Naive B cell (primary cell): ENCODE measurements at places on chromosomes 6 and 20. TPM values are rescaled to one million over a fixed set of nuclear protein-coding genes. Genes with fewer than 3 reads are reported as not detected.

- no peak overlapping the region for H3K27ac ChIP-seq
- no peak for DNase-seq
- no peaks in the 10 kb centered on the region for H3K36me3 ChIP-seq
- no peak overlapping the region for H3K4me3 ChIP-seq
Measured at GRCh38 chr20:20102716-20103258, 50.5 kb downstream of the CFAP61 start.

- H3K4me3 ChIP-seq: no peak overlapping the region
- no peak for DNase-seq
- no peak overlapping the region for H3K27ac ChIP-seq
- peaks cover 20% of the 10 kb centered on the region for H3K4me1 ChIP-seq
- no peaks in the 10 kb centered on the region for H3K27me3 ChIP-seq
Measured at GRCh38 chr6:31479151-31479932, 18.6 kb upstream of the MICB start.

Gene AVP
- polyA plus RNA-seq: not detected

DNA sequence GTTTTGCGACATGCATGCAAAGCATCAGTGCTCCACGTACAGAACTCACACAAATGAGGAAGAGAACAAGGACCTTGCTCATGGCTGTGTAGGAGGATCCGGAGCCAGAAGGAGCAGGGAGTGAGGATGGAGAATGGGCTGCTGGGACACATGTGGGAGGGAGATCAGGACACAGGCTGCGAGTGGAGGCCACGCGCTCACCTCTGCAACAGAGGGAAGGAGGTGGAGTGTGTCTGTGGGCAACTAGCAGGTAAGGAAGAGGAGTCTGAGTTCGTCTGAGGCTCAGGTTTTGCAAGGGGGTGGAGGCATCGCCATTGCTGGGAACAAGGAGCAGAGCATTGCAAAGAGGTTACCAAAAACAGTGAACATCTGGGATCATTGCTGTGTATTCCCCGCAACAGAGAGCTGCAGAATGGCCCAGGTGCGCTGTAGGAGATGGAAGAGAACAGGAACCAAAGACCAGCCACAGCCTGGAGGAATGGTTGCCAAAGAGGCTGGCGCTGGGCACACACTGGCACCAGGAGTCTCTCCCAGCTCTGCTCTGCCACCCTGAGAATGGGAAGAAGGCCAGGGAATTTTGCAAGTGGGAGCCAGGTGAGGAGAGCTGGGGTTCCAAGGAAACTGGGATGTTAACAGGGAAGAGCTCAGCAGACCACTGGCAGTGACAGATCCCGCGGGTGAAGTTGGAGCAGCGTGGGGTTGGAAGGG is 90.0 kb upstream of the RPS6KA2 start:
- H3K4me3 ChIP-seq: no peak overlapping the region
- H3K27ac ChIP-seq: no peak overlapping the region
- DNase-seq: no peak
- peaks cover 9% of the 10 kb centered on the region for H3K27me3 ChIP-seq
- peaks cover 9% of the 10 kb centered on the region for H3K36me3 ChIP-seq

- no peak overlapping the region for H3K4me3 ChIP-seq
- H3K36me3 ChIP-seq: peaks cover 5% of the 10 kb centered on the region
- H3K27me3 ChIP-seq: peaks cover 8% of the 10 kb centered on the region
- H3K27ac ChIP-seq: peak overlapping the region; percentile 78
- no peak for DNase-seq
- no peaks in the 10 kb centered on the region for H3K4me1 ChIP-seq
Measured at GRCh38 chr6:5899216-5900045, 107.3 kb downstream of the NRN1 start.

Gene MAD2L1BP
- polyA plus RNA-seq: 31.4 TPM

DNA sequence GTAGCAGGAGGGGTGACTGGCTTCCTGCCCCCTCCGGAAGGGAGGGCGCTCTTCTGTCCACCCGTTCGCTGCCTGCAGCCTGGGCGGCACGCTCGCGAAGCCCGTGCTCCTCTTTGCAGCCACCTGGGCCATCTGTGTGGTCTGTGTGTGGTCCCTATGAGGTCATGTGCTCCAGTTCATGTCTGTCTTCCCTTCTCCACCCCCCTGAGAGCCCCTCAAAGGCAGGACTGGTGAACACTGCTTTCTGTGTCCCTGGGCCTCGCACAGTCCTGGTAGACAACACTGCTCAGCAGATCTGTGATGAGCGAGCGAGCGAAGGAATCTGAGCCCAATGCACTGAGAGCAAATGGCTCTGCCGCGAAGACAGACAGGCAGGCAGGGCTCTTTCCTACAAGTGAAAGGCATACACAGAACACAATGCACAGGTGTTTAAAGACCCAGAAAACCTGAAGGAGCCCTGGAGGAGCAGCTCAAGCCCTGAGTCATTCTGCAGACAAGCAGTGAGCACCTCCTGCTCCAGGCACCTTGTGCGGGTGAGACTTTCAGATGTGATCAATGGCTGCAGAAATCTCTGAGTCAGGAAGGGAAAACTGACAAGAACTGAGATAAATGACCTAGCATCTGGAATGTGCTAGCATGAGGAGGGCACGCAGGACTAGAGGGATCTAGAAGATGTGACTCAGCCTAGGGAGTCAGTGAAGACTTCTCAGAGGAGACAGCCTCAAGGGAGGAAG is 27.1 kb downstream of the PPP1R3G start:
- no peak overlapping the region for H3K27ac ChIP-seq
- H3K4me3 ChIP-seq: no peak overlapping the region
- DNase-seq: no peak
- H3K27me3 ChIP-seq: no peaks in the 10 kb centered on the region
- peaks cover 3% of the 10 kb centered on the region for H3K4me1 ChIP-seq
- H3K36me3 ChIP-seq: peaks cover 11% of the 10 kb centered on the region

DNA sequence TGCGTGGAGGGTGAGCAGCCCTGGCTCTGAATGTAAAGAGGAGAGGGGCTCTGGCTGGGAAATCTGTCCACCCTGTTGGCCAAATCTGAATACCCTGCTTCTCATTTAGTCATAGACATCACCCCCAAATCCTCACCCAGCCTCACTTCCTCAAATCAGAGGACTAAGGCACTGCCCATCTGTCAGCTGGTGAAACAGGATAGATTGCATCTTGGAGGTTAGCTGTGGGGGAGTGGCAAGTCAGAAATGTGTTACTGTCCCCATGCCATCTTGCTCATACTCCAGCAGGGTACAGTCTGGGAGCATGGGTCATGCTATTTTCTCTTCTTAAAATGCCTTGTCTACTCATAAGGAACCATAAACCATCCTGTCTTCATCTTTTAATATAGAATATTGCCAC is 9.5 kb upstream of the DTNBP1 start:
- H3K4me3 ChIP-seq: no peak overlapping the region
- no peaks in the 10 kb centered on the region for H3K4me1 ChIP-seq
- DNase-seq: no peak
- H3K27ac ChIP-seq: no peak overlapping the region

- H3K27me3 ChIP-seq: no peaks in the 10 kb centered on the region
- peaks cover under 1% of the 10 kb centered on the region for H3K36me3 ChIP-seq
- DNase-seq: no peak
Measured at GRCh38 chr6:151060096-151060765, 179.5 kb upstream of the AKAP12 start.

- peak overlapping the region; percentile 92 for H3K4me3 ChIP-seq
- H3K27me3 ChIP-seq: no peaks in the 10 kb centered on the region
- peak; percentile 57 for DNase-seq
- H3K4me1 ChIP-seq: peaks cover 30% of the 10 kb centered on the region
- peak overlapping the region; percentile 7 for H3K27ac ChIP-seq
Measured at GRCh38 chr20:45406260-45407066, 1.6 kb upstream of the DBNDD2 start.

Gene ERGIC3
- polyA plus RNA-seq: 116 TPM

Gene ARFGEF3
- not detected for polyA plus RNA-seq

Gene DYNLT2
- 0.98 TPM for polyA plus RNA-seq

Gene HS3ST5
- polyA plus RNA-seq: not detected

- no peaks in the 10 kb centered on the region for H3K27me3 ChIP-seq
- no peak for DNase-seq
- H3K4me3 ChIP-seq: no peak overlapping the region
- no peaks in the 10 kb centered on the region for H3K4me1 ChIP-seq
- no peak overlapping the region for H3K27ac ChIP-seq
- H3K36me3 ChIP-seq: no peaks in the 10 kb centered on the region
Measured at GRCh38 chr6:165183496-165184140, 125.8 kb downstream of the C6orf118 start.

GRCh38 chr20:8366303-8366923 is 234.3 kb downstream of the PLCB1 start:
- H3K36me3 ChIP-seq: no peaks in the 10 kb centered on the region
- H3K27me3 ChIP-seq: peaks cover 9% of the 10 kb centered on the region
- no peak overlapping the region for H3K4me3 ChIP-seq
- H3K4me1 ChIP-seq: no peaks in the 10 kb centered on the region

DNA sequence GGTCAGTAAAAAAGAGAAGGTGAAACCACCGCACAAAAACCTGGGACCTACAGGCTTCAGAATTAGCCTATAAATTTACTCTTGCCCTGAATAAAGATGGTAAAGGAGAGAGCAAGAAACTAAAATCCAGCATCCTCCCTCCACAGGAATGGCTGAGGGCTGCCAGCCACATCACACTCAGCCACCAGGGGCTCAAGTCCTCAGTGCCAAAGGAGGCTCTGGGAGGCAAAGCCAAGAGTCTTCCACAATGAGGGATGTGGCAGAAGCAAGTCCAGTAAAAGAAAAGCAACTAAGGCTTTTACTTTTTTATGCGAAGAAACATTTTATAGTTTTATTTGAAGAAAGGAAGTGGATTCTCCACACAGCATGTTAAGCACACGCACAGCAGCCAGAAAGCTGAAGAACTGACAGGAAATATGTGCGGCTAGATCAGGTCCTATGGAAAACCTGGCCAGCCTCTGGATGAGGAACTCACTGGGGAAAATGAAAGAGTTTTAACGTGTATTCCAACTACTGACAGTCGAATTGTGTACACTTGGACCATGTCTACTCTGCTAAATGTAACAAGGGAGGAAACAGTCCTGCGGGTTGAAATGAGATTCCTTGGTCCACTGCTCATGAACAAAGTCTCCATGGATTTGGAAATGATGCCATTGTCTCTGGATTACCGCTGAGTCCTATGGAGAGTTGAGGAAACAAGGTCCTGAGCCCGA is 219.4 kb upstream of the SSTR4 start:
- H3K36me3 ChIP-seq: no peaks in the 10 kb centered on the region
- no peak overlapping the region for H3K4me3 ChIP-seq
- no peaks in the 10 kb centered on the region for H3K27me3 ChIP-seq
- no peak for DNase-seq
- no peaks in the 10 kb centered on the region for H3K4me1 ChIP-seq

Gene BPIFB4
- polyA plus RNA-seq: not detected

DNA sequence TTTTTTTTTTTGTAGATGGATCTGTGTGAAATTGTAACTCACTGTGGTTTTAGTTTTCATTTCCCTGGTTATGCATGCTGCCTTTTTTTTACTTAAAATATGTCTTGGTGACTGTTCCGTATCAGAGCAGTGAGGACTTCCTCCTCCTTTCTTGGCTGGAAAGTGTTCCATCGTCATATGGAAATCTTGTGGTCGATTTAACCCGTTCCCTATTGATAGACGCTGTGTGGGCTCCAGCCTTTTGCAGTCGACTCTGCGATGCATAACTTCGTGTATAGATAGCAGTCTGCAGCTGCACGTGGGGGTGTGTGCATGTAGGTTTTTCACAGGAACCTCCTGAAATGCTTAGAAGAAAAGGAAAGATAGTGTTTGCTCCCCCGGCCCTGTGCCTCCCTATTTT is 28.1 kb upstream of the PNPLA1 start:
- peak overlapping the region; percentile 25 for H3K4me3 ChIP-seq
- H3K27me3 ChIP-seq: no peaks in the 10 kb centered on the region
- peak overlapping the region; percentile 86 for H3K27ac ChIP-seq
- DNase-seq: peak; percentile 44

DNA sequence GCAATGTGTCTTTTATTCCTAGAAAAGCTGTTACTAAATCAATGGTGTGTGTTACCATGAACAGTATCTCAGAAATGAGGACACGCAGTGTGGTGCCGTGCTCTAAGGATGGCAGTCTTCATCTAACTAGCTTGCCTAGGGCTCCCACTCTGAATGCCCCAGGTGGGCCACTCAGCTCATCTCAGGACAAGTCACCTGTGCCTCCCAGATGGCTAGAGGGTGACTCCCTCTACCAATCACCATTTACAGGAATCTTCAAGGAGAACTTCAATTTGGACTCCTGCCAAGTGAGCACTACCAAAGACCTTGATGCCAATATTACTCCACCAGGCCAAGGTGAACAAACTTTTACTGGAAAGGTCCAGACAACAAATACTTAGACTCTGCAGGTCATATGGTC is 202.8 kb upstream of the FOXQ1 start:
- peaks cover 12% of the 10 kb centered on the region for H3K36me3 ChIP-seq
- H3K4me3 ChIP-seq: no peak overlapping the region
- peaks cover 30% of the 10 kb centered on the region for H3K27me3 ChIP-seq
- no peak for DNase-seq

GRCh38 chr6:27687154-27688013 is 214.5 kb upstream of the ZNF184 start:
- H3K4me3 ChIP-seq: peak overlapping the region; percentile 92
- peak; percentile 63 for DNase-seq
- H3K27ac ChIP-seq: peak overlapping the region; percentile 92
- peaks cover under 1% of the 10 kb centered on the region for H3K27me3 ChIP-seq

DNA sequence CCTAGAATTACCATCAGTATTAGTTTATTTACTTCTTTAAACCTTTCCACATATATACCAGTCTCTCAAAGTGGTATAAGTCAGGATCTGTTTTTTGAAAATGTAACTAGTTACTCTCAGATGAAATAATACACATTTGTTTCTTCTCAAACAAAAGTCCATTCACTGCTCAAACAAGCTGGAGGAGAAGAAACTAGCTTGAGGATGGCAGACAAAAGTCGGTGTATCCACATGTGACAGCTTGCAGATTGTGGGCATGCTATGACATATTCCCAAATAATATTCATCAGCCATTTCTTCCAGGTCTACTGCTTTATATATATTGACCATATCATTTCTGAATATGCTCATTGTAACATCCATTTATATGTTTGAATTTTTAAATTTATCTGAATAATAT is 197.4 kb upstream of the KCNQ5 start:
- peaks cover 26% of the 10 kb centered on the region for H3K27me3 ChIP-seq
- H3K4me1 ChIP-seq: peaks cover 4% of the 10 kb centered on the region
- no peak overlapping the region for H3K4me3 ChIP-seq

DNA sequence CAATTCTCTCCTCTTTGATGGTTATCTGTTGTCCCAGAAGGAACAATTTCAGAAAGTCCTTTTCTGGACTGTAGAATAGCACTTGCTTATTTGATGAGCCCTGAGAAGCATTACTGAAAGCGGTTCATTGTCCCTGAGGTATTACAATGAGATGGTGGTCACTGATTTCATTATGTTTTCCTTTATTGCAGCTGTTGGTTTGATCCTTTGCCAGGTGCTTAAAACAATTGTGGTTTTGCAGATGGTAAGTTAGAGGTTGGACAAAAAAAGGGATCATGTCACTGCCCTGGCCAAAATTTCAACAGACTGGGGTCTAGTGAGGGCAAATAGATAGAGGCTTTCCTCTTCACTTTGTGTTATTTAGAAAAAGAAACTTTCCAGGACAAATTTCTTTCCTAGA is 61.9 kb downstream of the ESR1 start:
- H3K27me3 ChIP-seq: no peaks in the 10 kb centered on the region
- H3K27ac ChIP-seq: no peak overlapping the region
- no peak overlapping the region for H3K4me3 ChIP-seq
